DND-41 (cell line): ENCODE measurements at places on chromosomes 4 and X.

GRCh38 chr4:54727346-54727745, 69.6 kb downstream of the KIT start:
- DNase-seq = no peak

- DNase-seq = no peak
Measured at GRCh38 chr4:8260656-8261111, 8.9 kb upstream of the HTRA3 start.

GRCh38 chr4:40846532-40846931, 96.8 kb downstream of the NSUN7 start:
- DNase-seq = no peak

- no peak for DNase-seq
Measured at GRCh38 chrX:79366873-79367749, at the start of gene ITM2A. TSS of gene ITM2A (minus strand) at chrX:79367334. CDS start at chrX:79367215, 119 bp downstream.

DNA sequence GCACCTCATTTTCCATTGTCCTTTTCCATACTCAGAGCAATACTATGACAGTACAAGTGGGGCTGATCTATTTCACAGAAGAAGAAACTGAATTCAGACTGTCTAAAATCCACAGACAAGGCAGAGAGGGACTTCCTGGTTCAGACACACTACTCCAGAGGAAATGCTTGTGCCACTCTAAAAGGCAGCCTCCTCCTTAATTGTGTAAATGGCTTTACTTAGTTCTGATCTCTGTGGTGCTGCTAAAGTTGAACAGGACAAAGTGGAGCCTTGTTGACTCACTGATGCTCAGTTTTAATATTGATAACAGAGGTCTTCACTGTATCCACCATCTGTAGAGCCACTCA, 122.4 kb downstream of the KIT start:
- DNase-seq = no peak

DNA sequence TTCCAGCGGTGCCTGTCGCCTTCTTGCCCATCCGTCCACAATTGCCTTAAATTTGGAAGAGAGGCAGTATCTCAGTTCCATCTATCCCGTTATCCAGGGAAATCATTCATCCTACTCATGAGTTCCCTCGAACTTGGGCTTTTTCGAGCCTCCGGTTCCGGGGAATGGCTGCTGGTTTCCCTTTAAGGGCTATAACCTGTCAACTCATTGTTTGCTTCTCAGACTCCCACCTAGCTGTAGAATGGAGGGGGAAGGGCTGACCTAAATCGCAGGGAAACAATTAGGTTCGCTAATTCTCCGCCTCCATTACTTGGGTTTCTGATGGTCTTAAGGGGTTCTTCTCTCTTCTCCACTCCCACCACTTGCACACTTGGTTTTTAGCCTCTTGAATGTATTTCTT, 1.2 kb downstream of the UCHL1 start:
- no peak for DNase-seq

GRCh38 chr4:95758001-95758400, 81.9 kb upstream of the PDHA2 start:
- no peak for DNase-seq

DNA sequence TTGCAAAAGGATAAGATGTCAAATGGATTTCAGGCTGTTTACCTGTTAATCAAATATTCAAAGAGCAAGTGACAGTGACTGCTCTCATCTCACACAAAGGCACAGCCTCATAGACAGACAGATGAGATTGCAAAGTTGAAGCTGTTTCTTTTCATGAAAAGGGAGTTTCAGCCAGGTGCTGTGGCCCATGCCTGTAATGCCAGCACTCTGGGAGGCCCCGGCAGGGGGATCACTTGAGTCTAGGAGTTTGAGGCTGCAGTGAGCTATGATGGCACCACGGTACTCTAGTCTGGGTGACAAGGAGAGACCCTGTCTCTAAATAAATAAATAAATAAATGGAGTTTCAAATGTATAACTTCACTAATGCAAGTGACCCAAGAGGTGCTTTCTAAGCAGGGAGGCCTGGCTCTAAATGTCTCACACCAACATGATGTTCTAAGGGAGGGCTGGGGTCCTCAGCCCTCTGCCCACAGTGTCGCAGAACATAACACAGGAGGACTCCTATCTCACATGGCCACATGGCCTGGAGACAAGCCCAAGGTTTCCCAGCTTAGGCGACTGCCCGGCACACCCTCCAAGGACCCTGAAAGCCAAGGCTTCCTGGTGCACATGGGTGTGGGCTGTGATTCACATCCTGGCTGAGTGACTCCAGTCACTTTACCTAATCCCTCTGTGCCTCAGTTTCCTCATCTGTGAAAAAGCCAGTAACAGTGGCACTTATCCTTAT, 26.8 kb downstream of the PPP2R2C start:
- no peak for DNase-seq

DNA sequence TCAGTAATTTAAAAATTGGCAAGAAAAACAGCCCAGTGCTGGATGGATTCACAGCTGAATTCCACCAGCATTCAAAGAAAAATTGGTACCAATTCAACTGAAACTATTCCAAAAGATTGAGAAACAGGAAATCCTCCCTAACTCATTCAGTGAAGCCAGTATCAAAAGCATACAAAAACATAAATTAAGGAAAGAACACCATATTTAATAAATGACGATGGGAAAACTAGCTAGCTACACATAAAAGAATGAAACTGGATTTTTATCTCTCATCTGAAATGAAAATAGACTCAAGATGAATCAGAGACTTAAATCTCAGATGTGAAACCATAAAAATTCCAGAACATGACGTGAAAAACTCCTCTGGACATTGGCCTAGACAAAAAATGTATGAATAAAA, 516.8 kb upstream of the SPANXN1 start:
- no peak for DNase-seq

DNA sequence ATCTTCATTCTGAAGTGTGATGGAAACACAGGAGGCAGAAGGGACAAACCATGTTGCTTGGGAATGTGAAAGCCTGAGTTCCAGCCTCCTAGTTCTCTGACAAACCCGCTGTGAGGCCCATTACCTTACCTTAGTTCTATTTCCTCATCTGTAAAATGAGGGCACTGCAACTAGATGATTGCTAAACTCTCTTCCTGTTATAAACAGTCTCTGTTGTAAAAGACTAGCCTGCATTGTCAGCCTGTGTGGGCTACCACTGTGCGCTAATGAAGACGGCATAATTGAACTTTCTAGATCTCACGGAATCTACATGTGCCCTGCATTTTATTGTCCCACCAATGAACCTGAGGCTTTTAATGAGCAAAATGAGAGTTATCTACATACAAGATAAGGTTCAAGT, 147.2 kb downstream of the AFF2 start:
- no peak for DNase-seq

- DNase-seq = no peak
Measured at GRCh38 chrX:104141087-104141760, 15.6 kb downstream of the SLC25A53 start.

DNA sequence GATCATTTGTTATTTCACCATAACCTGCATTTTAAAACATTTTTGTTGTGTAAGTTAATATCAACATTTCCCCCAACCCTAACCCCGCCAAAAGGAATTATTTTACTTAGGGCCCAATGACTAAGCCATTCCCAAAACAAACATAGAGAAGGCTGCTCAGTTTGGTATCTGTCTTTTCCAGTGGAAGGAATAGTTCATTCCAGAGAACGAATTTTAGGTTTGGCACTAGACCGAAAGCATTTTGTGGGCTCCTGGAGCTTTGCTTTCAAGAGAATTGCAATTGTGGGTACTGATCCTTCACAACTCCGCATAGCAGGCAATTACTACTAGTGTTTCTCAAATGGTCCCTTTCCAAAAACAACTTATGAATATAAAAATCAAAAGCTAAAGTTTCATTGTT, 226.7 kb upstream of the MAD2L1 start:
- no peak for DNase-seq

- no peak for DNase-seq
Measured at GRCh38 chr4:3651267-3651845, 114.8 kb upstream of the ADRA2C start.

GRCh38 chr4:6658597-6659075, 18.2 kb downstream of the MRFAP1 start:
- DNase-seq = no peak

DNA sequence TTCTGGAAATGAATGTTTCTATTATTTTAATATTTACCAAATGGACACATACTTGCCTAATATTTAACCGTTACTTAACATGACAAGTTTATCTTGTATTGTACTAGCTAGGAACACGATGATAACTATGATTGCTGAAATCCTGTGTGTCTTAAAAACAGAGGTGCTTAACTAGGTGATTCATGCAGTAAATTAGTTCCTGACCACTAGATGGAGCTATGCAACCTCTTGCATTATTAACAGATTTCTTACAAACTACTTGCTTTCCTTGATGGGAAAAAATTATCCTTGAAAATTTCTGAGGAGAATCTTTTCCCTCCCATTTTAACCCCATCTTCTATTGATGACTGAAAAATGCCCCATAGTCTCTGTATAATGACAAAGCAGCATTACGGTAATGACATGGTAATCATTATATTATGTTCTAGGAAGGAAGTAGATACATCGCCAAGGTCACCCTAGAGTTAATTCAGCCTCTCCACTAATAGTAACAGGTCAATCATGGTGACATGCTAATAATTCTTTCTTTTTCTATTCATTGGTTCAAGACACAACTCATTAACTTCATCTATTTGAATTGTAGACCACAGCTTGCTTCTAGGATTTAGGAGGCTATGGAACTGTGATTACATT, 844.2 kb downstream of the RAPGEF2 start:
- DNase-seq = no peak

- no peak for DNase-seq
Measured at GRCh38 chrX:1519022-1519497, 17.9 kb downstream of the P2RY8 start.

GRCh38 chrX:41661366-41662095, 27.2 kb upstream of the GPR34 start:
- DNase-seq = no peak

DNA sequence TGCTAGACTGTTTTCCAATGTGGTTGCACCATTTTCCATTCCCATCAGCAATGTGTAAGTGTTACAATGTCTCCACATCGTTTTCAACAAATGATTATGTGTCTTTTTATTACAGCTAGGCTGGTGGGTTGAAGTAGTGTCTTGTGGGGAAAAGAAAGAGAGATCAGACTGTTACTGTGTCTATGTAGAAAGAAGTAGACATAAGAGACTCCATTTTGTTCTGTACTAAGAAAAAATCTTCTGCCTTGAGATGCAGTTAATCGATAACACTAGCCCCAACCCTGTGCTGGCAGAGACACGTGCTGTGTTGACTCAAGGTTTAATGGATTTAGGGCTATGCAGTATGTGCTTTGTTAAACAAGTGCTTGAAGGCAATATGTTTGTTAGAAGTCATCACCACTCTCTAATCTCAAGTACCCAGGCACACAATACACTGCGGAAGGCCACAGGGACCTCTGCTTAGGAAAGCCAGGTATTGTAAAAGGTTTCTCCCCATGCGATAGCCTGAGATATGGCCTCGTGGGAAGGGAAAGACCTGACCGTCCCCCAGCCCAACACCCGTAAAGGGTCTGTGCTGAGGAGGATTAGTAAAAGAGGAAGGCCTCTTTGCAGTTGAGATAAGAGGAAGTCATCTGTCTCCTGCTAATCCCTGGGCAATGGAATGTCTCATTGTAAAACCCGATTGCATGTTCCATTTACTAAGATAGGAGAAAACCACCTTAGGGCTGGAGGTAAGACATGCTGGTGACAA, 23.0 kb upstream of the UGT2B15 start:
- no peak for DNase-seq

GRCh38 chr4:171288816-171289432, 524.3 kb upstream of the GALNTL6 start:
- DNase-seq = no peak

DNA sequence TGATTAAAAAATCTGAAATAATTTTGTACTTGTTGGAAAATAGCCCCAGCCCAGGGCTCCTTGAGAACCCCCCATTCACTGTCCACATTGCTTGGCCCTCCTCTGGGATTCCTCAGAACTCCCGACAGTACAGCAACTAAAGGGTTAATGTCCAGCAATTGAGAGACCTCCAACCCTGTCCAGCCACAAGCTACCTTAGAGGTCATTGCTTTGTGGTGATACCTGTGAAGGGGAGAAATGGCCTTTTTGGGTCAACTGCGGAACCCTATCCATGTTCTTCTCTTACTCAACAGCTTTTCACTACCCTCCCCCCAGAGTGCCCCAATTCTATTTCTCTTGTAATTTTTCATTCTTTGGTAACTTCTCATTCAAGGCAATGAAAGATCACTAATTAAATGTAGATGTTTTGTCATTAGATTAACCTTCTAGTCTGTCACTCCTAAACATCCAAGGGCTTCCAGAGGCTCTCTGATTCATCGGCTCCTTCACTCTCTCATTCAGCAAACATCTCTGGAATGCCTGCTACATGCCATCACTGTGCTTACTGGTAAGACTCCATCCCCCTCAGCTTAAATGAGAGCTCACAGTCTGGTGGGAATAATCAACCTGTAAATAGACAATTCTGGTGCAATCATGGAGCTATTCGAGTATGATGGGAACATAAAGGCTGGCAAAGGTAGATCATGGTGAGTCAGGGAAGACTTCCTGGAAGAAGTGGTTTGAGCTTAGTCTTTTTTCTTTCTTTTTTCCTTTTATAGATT, 241.4 kb upstream of the PGRMC2 start:
- DNase-seq = no peak

GRCh38 chrX:133541021-133541420, 125.7 kb upstream of the GPC4 start:
- no peak for DNase-seq

- DNase-seq = no peak
Measured at GRCh38 chr4:57866468-57867171, 756.4 kb upstream of the IGFBP7 start.

GRCh38 chrX:57528670-57529255, 63.0 kb upstream of the ZXDB start:
- DNase-seq = peak; percentile 16

DNA sequence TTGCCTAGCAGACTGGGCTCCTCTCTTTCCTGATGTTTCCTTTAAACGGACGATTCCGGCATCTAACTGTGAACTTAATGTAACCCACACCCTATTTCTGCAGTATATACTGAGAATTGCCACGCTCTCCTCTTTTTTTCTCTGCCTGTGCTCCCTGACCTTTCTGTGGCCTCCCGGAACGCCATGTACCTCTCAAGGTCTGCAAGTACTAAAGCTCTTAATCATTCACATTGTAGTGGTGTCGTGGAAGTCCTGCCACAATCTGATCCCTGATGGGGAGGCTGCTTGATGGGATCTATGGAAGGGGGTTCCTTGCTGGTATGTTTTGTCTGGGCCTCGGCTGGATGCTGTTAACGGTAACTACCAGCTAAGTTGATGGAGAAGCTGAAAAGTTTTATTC, 302.9 kb upstream of the EPHA5 start:
- no peak for DNase-seq

DNA sequence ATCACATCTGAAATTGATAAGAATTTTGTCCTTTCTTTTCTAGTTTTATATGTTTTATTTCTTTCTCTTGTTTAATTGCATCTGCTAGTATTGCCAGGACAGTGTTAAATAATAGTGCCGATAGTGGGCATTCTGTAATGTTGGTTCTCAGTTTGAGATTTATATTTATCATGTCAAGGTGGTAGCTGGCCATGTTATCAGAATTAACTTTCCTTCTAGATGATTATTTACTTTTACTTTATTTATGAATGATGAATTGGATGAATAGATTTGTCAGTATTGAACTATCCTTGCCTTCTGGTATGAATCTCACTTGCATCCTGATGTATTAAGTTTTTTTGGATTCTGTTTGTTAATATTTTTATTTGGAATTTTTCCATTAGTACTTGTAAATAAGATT, 42.7 kb downstream of the METAP1 start:
- no peak for DNase-seq
